COLO829 (cell line): ENCODE measurements at places on chromosomes 11 and 22.
A peak's percentile ranks its signal among the peaks of the same experiment; 100 is the strongest.

DNA sequence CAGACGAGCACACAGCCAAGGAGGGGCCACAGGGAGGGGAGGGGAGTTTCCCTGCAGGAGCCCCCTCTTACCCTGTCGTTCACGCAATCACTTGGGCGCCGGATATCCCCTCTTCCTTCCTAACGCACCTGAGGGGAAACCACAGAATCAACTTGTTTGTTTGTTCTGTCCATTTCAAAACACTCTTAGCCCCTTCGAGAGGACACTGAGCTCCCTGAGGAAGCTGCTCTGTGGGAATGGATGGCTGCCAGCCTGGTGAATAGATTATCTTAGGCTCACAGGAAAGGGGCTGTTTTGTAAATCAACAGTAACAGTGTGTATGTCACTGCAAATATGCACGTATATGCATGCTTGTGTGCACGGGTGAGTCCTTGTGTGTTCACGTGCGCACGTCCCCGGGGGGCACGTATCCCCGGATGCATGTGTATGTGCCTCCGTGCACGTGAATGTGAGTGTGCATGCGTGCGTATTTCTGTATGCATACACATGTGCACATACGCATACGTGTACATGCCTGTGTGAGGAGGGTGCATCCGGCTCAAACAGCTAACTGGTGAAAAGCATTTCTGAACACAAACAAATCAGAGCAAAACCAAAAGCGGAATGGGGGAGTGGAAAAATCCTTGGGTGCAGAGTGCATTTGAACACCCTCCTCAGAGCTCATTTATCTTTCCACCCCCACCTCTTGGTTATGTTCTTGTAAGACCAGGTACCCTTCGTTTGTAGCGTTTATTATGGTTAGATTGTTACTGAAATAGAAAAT is 7.2 kb downstream of the ARSA start:
- no peak for DNase-seq

DNA sequence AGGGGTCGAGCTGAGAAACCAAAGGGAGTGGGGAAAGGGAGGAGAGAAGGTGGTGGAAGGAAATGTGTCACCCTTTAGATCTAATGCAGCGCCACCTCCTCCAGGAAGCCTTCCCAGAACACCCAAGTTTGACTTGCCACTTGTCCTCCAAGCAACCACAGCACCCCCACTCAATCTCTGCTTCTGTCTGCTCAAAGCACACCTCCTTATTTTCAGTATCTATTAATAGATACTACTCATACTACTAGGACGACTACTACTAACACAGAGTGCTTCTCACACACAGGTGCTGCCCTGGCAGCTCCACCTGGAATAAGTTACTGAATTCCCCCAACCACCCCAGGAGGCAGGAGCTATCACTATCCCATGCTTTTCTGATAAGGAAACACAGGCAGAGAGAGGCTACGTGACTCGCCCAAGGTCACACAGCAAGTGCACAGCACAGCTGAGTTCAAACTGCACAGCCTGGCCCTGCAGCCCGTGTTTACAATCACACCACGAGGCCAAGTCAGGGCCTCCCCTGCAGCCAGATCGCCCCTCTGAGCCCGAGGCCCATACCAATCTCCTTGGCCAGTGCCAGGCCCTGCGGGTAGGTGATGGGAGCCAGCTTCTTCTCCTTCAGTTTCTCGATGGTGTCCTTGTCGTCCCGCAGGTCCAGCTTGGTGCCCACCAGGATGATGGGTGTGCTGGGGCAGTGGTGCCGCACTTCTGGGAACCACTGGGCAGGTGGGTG is 13.2 kb downstream of the RAC2 start:
- no peak for DNase-seq

GRCh38 chr11:26960281-26960680 is 33.6 kb upstream of the FIBIN start:
- no peak for DNase-seq

GRCh38 chr22:47202819-47203553 is 440.5 kb downstream of the TBC1D22A start:
- DNase-seq: no peak

- DNase-seq: no peak
These were observed 489.4 kb upstream of the CADM1 start for GRCh38 chr11:115993590-115993989.

- peak; percentile 78 for DNase-seq
These were observed 135.4 kb downstream of the ADAMTS15 start for GRCh38 chr11:130583801-130584211.

DNA sequence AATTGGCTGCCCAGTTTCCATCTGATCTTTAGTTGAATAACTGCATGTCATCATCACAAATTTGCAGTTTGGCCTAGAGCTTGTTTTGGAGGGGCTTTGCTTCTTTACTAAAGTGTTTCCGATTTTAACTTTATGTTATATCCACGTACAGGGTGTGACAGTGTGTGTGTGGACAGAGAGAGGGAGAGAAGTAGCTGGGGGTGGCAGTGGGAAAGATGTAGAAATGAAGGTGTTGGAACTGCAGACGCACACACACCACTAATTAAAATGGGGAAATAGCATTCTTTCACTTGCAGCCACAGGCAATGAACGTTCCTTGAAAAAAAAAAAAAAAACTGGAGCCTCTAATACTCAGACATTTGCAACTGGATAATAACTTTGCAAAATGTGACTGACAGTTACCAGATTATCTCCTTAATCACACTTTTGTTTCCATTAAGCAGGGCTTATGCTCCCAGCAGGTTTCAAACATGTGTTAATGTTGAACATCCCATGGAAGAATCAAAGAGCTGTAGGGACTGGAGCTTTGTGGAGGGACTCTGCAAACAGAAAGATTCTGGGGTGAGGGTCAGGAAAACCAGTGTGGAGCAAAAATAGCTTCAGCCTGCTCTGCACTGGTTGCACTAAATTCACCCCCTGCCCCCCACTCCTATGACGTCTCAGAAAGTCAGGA is 238.1 kb upstream of the TENM4 start:
- no peak for DNase-seq

DNA sequence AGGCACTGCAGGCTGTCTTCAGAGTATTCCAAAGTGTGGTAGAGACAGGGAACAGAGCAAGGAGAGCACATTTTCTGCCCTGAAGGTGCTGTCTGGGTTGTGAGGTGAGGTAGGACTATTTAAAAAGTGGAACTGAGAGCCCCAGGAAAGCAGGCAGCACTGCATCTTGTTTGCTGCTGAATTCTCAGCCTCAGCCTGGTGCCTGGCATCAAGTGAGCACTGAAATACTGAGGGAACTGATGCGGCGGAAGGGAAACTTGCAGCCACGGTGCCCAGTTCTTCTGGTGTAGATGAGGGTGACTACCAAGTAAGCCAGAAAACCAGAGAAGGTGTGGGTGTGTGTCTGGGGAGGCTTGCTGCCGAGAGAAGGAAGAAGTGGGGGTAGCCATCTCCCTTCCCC is 59.5 kb downstream of the TNRC6B start:
- no peak for DNase-seq

- peak; percentile 56 for DNase-seq
These were observed 103.9 kb downstream of the GGTLC2 start for GRCh38 chr22:22748297-22748743.

GRCh38 chr11:12362857-12363256 is 14.5 kb upstream of the PARVA start:
- DNase-seq: no peak

GRCh38 chr11:64803846-64804345 is 882 bp upstream of the MAP4K2 start:
- DNase-seq: no peak

DNA sequence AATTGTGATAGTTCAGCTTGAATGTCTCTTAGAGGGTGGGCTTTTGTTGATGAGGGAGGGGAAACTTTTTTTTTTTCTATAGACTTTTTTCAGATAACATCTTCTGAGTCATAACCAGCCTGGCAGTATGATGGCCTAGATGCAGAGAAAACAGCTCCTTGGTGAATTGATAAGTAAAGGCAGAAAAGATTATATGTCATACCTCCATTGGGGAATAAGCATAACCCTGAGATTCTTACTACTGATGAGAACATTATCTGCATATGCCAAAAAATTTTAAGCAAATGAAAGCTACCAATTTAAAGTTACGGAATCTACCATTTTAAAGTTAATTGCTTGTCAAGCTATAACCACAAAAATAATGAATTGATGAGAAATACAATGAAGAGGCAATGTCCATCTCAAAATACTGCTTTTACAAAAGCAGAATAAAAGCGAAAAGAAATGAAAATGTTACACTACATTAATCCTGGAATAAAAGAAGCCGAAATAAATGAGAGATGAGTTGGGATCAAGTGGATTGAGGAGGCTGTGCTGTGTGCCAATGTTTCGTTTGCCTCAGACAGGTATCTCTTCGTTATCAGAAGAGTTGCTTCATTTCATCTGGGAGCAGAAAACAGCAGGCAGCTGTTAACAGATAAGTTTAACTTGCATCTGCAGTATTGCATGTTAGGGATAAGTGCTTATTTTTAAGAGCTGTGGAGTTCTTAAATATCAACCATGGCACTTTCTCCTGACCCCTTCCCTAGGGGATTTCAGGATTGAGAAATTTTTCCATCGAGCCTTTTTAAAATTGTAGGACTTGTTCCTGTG is 3.9 kb downstream of the MALAT1 start:
- no peak for DNase-seq

- no peak for DNase-seq
These were observed 775.6 kb downstream of the BRD1 start for GRCh38 chr22:49052023-49052538.

DNA sequence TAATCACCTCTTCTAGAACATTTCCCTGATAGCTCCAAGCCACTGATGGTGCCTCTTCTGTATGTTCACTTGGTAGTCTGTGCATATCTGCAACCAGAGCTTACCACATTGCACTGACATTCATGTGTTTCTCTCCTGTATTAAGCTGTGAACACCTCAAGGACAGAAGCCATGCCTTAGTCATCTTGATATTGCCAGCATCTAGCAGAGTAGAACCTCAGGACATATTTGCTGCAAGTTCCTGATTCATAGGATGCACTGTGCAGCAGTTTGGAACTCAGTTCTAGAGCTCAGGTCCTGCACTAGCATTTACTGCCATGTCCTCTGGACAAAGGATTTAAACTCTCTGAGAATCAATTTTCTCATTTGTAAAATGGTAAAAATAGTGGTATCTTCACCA is 722.4 kb upstream of the ANO5 start:
- no peak for DNase-seq
